ENCODE measurements at places on chromosomes 5 and 9.

- DNase-seq = no peak
Measured at GRCh38 chr9:114291886-114292590, 30.9 kb upstream of the ORM1 start.

- DNase-seq = no peak
Measured at GRCh38 chr9:130138791-130139190, 33.4 kb upstream of the NCS1 start.

DNA sequence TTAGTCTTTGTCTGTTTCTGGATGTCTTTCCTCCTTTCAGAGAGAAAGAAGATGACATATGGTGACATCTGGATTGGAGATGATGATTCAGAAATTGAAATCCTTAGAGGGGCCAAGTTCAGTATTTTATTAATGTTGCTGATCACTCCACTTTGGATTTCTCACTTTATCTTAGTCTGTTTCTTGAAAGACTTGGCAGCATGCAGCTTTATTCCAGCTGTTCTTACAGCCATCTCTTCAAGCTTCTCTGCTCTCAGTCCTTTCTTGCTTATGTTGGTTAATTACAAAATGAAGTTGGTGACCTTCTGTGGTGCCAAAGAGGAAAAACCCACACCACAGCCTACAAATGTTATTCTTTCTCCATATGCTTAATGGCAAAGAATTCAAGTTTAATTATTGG is 62.1 kb downstream of the SNCAIP start:
- no peak for DNase-seq

DNA sequence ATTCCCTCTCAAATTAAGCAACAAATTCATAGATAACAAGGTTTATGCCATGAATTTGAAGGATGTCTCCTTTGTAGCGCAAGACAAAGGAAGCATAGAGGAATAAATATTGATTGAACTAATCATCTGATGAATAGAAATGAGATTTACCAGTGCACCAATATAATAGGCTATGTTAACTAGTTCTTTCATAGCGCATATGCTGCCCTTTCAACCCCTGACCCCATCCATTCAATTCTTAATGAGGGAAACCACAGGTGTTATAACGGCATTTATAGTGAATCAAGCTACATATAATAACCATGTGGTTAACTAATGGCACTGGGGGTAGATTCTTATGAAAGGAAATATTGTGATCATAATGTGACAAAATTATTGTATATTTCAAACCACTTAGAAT is 6.5 kb downstream of the RORB start:
- no peak for DNase-seq

GRCh38 chr5:83972236-83972635 is 251.6 kb upstream of the HAPLN1 start:
- DNase-seq = no peak

- DNase-seq = no peak
Measured at GRCh38 chr9:135574943-135575342, 13.4 kb downstream of the PAEP start.

DNA sequence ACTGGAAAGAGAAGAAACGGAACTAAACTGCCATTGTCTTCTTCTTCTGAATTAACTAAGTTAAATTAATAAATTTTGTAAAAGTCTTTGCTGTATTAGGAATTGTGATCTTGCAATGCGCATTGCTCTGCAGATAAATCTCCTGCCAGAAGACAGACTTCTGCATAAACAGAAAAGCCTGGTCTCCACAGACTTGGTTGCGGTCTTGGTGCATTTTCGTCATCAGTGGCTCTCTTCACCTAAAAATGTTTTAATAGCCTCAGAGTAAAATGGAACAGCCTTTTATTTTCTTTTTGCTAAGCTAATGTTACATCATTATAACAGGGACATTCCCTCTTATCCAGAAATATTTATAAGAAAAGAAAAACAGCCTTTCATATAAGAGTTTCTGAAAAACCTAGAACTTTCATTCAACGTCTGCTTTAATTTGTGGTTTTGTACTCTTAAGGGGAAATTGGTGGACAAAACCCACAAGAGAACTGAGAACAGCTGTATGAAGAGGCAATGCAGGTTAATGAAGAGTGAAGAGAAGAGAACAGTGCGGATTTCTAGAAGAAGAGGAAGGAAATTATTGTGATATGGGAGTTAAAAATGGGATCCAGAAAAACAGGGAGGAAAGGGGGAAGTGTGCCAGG is 10.1 kb downstream of the IFNA5 start:
- no peak for DNase-seq

DNA sequence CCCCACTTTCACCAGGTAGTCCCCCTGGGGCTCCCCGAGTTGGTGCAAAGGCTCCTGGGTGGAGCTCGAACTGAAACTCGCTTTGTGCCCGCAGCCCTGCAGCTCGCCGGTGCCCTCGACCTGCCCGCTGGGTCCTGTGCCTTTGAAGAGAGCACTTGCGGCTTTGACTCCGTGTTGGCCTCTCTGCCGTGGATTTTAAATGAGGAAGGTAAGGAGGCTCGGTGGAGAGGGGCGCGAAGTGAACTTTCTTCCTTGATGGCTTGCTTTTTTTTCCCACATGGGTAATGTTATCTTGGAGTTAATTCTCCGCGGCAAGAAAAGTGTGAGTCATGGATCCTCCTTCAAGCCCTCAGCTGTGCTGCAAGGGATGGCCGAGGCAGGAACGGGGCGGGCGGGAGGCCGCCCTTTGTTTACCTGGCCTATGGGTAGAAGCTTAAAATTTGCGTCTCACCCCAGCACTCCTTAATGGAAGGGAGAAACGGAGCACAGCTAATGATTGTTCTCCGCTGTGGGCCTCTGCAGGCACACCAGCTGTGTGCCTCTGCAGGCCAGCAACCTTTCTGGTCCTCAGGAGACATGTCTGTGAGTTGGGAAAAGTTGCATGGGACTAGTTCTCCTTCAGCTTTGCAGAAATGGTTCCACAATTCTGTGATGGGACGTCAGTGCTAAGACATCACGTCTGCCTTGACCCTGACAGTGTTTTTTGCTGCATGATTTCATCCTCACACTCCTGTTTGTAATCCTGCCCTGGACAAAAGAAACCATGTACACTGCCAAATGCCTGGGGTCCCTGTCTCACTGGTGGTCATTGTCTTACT is 1.1 kb downstream of the MAMDC2 start:
- DNase-seq = no peak

- DNase-seq = no peak
Measured at GRCh38 chr5:157217289-157218024, 36.8 kb downstream of the ITK start.

GRCh38 chr9:93096131-93096802 is at the start of gene CARD19:
Gene CARD19 (plus strand): TSS chr9:93096217. CDS start chr9:93096346, 129 bp downstream.
- DNase-seq = no peak

DNA sequence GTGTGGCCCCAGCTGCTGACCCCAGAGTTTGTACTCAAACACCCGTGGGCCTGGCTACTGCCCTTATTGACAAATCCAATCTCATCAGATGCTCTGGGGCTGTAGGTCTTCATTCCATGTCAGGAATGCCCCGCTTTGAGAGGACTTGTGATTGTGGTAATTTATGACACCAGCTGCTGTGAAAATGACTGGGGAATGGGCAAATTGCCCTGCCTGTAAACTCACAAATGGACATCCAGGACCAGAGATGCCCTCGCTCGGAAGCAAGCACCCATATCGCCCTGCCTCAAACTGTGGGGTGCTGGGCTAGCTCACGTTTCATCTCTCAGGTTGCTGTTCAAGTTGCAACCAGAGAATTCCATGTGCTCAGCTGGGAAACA is 225.9 kb upstream of the MAP3K1 start:
- no peak for DNase-seq

GRCh38 chr5:128965011-128965637 is at the start of gene SLC27A6:
Gene SLC27A6 (plus strand): TSS chr5:128965488. CDS start chr5:128966138, 650 bp downstream.
- DNase-seq = no peak

- no peak for DNase-seq
Measured at GRCh38 chr5:135013947-135014570, 20.0 kb downstream of the PITX1 start.

GRCh38 chr5:78587775-78588291 is 60.7 kb downstream of the LHFPL2 start:
- no peak for DNase-seq

DNA sequence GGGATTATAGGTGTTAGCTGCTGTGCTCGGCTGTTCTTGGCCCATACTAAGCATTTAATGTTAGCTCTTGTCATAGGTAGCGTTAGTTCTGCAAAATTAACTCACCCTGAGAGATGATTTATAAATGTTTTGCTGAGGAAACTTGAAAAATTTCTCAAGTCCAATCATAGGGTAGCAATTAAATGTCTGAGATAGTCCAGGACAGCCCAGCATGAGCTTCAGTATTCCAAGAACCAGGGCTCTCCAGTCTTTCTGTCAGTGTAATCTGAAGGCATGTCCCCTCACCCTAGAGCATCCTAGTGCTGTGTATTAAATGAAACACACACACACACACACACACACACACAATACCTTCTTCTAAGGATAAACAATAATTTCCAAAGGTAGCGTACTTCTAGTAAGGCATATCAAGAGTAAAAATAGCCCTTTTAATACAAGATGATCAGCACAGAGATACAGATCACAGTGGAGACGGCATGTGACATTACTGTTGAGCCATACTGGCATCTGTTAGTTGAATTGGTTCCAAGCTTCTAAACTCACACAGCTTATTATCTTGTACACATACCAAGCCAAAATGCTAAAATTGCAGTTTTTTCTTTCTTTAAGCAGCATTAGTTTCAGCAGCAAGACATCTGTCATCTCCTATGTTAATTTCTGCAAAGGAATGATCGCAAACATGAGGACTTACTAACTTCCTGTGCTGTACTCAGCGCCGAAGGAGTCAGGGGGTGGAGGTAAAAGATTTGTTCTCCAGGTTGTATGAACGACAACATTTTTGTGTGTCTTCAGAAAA is 46.3 kb upstream of the JMY start:
- DNase-seq = no peak

GRCh38 chr9:137034709-137035506 is 3.0 kb upstream of the FUT7 start:
- peak; percentile 77 for DNase-seq

DNA sequence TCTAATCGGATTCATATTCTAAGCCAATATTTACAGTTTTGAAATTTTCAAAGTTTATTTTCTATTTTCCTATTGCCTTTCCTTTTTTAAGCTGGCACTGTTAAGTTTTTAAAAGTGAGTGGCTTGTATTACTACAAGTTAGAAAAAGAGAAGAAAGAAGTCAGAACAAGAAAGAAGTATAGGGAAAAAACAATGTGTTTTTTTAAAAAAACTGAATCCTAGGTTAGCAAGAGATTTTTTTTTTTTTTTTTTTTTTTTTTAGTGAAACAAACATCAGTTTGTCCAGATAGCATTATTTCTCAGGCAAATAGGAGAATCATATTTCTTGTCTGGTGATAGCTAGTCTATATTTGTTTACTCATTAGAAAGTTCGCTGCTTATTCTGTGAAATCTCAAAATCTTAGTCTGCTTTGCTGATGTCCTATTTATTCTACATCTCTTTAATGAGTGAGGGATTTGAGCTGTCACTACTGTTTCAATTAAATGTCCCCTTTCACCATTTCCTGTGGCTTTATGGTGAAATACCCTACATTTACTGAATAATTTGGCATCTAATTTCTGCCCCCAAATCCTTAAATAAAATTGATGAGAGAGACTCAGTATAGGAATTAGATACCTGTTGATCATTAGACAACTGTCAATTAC is 19.1 kb upstream of the LMNB1 start:
- DNase-seq = no peak

DNA sequence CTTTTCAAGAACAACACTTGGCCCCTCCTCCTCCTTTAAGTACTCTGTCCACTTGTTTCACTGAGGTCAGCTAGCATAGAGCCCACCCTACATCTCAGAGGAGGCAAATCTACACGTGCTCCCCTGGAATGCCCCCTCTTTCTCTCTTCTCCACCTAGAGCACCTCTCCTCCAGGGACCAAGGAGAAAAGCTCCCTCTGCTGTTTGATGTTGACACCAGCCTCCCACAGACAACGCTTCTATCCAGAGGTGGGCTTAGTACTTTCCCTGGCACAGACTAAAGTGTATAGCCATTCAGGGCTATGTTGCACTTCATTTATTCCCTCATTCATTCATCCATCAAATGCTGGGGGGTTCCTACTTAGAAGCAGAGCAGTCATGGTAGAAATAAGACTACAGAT is 68.2 kb upstream of the TAF1L start:
- DNase-seq = no peak

DNA sequence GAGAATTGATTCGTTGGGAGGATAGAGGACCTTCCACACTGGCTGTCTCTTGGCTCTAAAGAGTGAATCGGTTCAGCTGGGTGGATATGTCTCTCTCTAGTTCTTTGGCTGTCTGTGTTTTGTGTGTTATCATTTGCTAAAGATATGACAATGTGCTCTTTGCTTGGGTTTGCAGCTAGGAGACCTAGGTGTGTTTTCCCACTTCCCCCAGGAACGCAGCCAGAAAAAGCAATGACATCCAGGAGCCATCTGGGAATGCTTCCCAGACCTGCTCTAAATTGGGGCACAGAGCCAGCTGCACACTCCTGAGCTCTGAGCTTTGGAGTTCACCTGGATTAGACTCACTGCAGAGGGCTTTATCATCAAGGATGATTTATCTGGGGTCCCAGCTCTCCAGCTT is 12.8 kb upstream of the PDZD2 start:
- no peak for DNase-seq

DNA sequence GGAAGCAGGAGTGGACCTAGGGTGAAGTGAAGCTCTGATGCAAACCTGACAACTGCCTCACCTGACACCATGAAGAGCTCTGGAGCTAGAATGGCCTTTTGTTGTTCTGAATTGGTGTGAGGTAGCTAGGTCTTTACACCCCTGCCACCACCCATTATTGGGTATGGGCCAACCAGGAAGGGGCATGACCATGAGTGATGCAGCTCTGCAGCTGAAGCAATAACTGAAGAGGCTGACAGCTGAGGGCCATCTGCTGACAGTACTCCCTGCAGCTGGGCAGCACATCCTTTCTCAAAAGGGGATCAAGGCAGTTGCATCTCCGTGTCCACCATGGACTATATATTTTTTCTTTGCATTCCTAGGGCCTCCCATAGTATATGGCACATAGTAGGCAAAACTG is 87.0 kb upstream of the TLE1 start:
- no peak for DNase-seq

- DNase-seq = no peak
Measured at GRCh38 chr9:6917162-6917561, 159.4 kb downstream of the KDM4C start.

DNA sequence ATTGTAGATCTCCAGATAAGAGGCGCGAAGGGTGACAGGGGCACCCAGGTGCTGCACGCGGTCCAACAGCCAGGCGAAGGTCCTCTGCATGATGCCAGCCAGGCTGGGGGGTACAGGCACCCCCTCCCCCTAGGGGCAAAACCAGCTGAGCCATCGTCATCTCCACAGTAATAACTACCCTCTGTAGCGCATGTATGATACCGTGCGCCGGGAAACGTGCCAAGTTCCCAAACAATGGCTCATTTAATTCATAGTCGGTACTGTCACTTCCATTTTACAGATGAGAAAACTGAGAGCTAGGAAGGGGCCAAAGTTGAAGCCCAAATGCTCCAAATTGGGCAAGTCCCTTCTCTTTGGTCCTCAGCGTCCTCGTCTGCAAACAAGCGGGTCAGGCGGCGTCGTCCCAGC is 1.5 kb downstream of the KIF12 start:
- no peak for DNase-seq
